T-cell (primary cell): ENCODE measurements at places on chromosomes 2 and 18. TPM values are rescaled to one million over a fixed set of nuclear protein-coding genes. Genes with fewer than 3 reads are reported as not detected.

- DNase-seq = no peak
Measured at GRCh38 chr18:46411191-46411828, 245.7 kb downstream of the LOXHD1 start.

- DNase-seq = no peak
Measured at GRCh38 chr2:172974762-172975161, 100.9 kb upstream of the MAP3K20 start.

RAB6D gene
- not detected for total RNA-seq

- DNase-seq = no peak
Measured at GRCh38 chr18:55252901-55253300, 293.6 kb upstream of the CCDC68 start.

DNA sequence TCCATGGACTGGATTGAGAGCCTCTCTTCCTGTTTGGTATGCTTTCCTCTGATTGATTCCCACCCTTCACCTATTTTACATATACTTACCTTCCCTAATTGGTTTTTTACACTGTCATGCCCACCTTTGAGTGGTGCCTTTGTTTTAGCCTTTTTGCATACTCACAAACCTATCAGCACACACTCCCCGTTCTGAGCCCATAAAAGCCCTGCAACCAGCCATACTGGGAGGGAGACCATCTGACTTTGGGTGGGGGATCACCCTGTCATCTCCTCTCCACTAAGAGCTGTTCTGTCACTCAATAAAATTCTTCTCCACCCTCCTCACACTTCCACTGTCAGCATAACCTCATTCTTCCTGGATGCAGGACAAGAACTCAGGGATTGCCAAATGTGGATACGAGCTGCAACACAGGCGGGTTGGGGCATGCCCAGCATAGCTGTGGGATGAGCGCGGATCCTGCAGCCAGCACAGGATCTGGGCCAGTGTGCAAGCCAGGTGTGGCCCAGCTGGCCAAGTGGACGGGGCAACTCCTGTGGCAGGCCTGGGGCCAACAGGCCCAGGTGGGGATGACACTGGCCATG is 9.4 kb upstream of the MOB1A start:
- DNase-seq = no peak

DNA sequence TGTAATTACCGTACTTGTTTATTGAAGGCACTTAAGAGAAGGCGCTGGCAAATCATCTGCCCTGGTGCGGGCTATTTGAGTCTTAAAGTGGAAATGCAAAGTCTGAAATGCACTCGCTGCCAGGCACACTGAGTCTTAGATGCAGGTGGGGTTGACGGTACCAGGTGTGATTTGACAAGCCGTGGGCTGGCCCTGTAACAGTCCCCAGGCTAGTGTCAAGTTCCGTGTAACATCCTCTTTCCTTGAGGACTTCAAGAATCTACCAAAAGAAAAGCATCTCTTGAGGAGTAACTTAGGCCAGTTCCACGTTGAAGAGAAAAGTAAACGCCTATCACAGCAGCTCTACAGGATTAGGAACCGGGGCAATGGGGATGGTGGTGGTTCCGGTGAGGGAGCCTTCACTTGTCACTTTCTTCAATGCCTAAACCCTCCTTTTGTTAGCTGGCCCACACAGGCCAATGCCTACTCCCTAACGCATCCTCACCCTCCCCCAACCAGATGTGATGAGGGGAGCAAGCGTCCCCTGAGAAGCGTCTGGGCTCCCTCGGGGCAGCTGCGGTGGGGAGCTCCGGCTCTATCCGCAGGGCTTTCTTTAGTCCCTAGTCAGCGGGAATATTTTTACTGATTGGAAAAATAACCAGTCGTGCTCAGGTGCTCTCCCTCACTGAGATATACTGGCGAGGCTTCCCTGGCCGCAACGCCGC is 1.5 kb upstream of the UGP2 start:
- no peak for DNase-seq

GRCh38 chr2:105766300-105766866 is 21.7 kb downstream of the NCK2 start:
- DNase-seq = no peak

PPP1R1C gene
- not detected for total RNA-seq

DNA sequence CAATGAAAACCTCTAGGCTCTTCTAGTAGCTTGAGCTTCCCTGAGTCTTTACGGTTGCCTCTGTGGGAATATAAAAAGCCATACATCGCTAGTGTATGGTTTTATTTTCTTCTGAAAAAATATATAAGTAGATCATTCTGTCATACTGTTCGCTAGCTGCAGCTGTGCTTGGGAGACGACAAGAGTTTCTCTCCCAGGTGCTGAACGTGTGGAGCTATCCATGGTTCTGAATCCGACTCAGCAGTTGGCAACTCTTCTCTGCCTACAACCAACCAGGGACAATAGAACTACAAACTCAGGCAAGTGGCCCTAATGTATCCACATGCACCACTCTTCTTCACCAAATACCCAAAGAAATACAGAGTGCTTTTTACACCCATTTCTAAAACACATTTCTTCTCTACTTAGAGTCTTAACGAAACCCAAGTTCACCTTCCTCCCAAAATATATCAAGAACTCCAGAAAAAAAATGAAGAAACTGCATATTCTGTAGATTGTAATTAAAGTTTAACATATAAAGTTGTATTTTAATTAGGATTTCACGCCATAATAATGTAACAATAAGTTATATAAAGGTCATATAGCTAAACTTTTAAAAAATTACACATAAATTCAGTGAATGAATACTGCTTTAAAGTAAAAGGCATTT is 2.2 kb upstream of the KCNH7 start:
- no peak for DNase-seq

KANSL1L gene
- 9.6 TPM for total RNA-seq

GRCh38 chr18:6004683-6005082 is 109.4 kb upstream of the TMEM200C start:
- DNase-seq = no peak

SS18 gene
- 76.1 TPM for total RNA-seq

- DNase-seq = no peak
Measured at GRCh38 chr2:29855924-29856639, 65.3 kb downstream of the ALK start.

GRCh38 chr18:32337821-32338220 is 132.9 kb downstream of the GAREM1 start:
- DNase-seq = no peak

SP5 gene
- not detected for total RNA-seq

GRCh38 chr2:127174136-127174535 is 46.0 kb downstream of the CYP27C1 start:
- no peak for DNase-seq

GRCh38 chr2:152465541-152465940 is 130.6 kb downstream of the FMNL2 start:
- DNase-seq = no peak

EVA1A gene
- total RNA-seq = not detected

GRCh38 chr2:14633061-14633460 is 544 bp downstream of the LRATD1 start:
- DNase-seq = no peak

SLC5A7 gene
- total RNA-seq = not detected

GRCh38 chr2:109379507-109379906 is 234.3 kb downstream of the SEPTIN10 start:
- no peak for DNase-seq

TEKT4 gene
- total RNA-seq = not detected

- no peak for DNase-seq
Measured at GRCh38 chr2:46769809-46770208, 145.8 kb downstream of the MCFD2 start.

GRCh38 chr2:111121028-111121827 is 514 bp downstream of the BCL2L11 start:
- DNase-seq = peak; percentile 23

- no peak for DNase-seq
Measured at GRCh38 chr2:172861656-172862476, 126.2 kb downstream of the RAPGEF4 start.
